ENCODE measurements at places on chromosomes 5 and 9. TPM values are rescaled to one million over a fixed set of nuclear protein-coding genes. Genes with fewer than 3 reads are reported as not detected.

- no peak for DNase-seq
Observed at GRCh38 chr5:38948501-38948900, 102.7 kb downstream of the OSMR start.

GRCh38 chr5:116454417-116454927 is 120.2 kb downstream of the SEMA6A start:
- DNase-seq = no peak

GRCh38 chr5:96546120-96546519 is 113.1 kb upstream of the PCSK1 start:
- no peak for DNase-seq

DNA sequence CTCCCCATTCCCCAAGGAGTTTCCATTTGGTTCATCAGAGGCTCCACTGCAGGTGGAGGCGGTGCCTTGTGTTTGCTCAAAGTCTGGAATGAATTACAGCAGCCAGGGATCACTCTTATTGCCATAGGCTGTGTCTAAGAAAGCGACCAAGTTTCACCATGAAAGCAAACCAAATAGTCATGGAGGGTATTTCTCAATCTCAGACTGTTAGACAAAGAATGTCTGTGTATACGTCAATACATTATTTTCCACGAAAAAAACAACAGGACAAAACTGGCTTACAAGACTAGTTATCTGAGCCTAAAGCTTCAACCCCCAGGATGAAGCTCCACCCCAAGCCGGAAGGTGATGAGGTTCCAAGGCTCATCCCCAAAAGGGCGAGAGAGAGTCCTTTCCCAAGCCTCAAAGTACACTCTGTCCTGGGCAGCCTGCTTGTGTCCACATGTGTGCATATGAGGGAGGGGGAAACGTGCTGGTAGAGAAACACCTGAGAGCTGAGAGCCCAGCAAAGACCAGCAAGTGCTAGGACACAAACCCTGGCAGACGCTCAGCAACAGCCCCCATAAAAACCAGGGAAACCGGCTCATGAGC is 4.3 kb downstream of the B4GALT1 start:
- DNase-seq = no peak

- no peak for DNase-seq
Observed at GRCh38 chr5:61811052-61811451, 479.0 kb downstream of the ZSWIM6 start.

DNA sequence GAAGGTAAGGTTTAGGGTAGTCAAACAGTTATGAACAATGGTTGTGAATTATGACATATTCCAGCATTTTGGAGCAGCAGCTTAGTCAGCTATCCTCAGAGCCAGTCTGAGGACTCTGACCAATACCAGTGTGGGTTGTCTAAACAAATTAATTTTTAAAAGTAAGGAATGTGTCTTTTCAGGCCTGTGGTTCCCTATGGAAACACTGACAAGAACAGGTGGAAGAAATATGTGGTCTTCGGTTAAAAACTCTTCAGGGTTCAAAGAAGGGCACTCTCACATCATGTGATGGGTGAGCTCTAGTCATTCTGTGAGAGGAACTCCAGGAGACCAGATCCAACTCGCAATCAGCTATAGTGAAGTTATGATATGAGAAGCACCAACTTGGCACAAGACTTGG is 33.5 kb upstream of the ALDOB start:
- DNase-seq = no peak

- DNase-seq = no peak
Observed at GRCh38 chr9:73743826-73744225, 592.2 kb downstream of the ANXA1 start.

- DNase-seq = no peak
Observed at GRCh38 chr5:177432839-177433657, 6.6 kb downstream of the GRK6 start.

DNA sequence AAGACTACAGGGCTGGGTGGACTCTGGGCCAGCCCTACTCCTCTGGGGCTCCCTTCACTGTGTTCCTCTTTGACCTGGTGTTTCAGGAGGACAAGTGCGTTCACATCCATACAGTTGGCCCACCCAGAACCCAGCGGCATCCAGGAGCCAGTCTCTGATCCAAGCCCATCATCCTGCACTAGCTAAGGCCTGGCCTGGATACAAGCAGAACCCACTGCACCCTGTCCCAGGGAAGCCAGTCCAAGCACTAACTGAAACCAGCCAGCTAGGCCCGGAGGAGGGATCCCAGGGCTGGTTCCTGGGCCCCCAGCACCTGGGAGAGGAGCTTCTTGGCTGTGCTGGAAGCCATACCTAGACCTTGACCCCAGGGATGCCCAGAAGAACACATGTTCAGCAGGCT is 4.1 kb upstream of the GBGT1 start:
- no peak for DNase-seq

GRCh38 chr5:156892223-156892622 is 42.1 kb downstream of the PPP1R2B start:
- DNase-seq = peak; percentile 31

GRCh38 chr5:117207088-117207668 is 632.6 kb upstream of the SEMA6A start:
- DNase-seq = peak; percentile 42

DNA sequence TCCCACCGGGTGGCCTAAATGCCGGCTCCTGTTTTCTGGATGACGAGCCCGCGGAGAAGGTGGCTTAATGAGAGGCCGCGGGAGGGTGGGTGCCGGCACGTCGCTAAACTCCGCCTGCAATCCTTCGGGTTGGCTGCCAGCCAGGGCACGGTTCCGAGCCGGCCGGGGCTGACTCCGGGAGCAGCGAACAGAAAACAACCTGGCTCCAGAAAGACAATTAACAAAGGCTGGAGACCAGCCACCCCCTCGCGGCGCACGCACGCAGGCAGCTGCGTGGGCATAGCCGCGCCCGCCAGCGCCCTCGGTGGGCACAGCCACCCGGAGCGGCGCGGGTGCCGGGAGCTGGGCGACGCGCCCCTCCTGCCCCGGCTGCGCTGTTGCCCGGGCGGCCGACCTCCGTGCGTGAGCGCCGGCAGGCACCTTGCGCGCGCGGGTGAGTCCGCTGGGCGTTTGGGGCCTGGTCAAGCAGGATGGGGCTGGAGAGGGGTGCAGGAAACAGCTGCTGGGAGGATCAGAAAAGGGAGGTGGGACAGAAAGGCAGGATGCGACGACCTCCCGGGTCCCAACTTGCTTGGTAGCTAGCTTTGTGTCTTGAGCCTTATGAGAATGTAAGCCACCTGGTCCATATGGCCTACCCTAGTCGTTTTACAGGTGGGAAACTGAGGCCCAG is at the start of gene ARHGEF37:
ARHGEF37 (plus strand) TSS at position 307 of the 670 bp plus-strand sequence. CDS start 16,272 bp downstream, outside the sequence.
- DNase-seq = peak; percentile 71

- DNase-seq = peak; percentile 62
Observed at GRCh38 chr5:95283022-95283615, 1.8 kb downstream of the MCTP1 start.

Gene FCN2
- total RNA-seq = not detected

Gene SELENOP
- total RNA-seq = 12.7 TPM

Gene STRBP
- total RNA-seq = 113 TPM

Gene UNC5A
- total RNA-seq = 3.9 TPM

Gene LECT2
- not detected for total RNA-seq

Gene CTSL
- total RNA-seq = 30.4 TPM

Gene GADD45G
- total RNA-seq = 15.8 TPM

Gene FIBCD1
- 15.5 TPM for total RNA-seq

Measured in GM23338 (cell line).